Panc1 (cell line): ENCODE measurements at places on chromosomes 6 and 20.

DNA sequence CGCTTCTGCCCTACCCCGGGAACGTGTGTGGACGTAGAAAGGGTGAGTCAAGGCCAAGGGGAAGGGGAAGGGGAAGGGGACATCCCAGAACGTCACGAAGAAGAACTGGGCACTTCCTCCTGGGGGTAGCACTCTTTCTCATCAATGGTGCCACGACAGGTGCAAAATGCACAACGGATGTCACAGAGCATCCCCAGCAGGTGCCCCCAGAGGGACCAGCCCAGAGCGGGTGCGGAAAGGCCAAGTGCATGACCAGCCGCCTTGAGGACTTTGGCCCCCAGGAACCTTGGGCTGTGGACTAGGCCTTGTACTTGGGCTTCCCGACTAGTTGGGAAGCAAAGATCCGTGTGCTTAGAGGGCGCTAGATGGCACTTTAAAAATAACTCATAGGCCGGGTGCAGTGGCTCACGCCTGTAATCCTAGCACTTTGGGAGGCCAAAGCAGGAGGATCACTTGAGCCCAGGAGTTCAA lies 12.1 kb upstream of the SRC start:
- DNase-seq: no peak
- H3K27me3 ChIP-seq: no peaks in the 10 kb centered on the region
- peaks cover 7% of the 10 kb centered on the region for H3K4me1 ChIP-seq
- no peaks in the 10 kb centered on the region for H3K36me3 ChIP-seq
- no peak overlapping the region for H3K27ac ChIP-seq

DNA sequence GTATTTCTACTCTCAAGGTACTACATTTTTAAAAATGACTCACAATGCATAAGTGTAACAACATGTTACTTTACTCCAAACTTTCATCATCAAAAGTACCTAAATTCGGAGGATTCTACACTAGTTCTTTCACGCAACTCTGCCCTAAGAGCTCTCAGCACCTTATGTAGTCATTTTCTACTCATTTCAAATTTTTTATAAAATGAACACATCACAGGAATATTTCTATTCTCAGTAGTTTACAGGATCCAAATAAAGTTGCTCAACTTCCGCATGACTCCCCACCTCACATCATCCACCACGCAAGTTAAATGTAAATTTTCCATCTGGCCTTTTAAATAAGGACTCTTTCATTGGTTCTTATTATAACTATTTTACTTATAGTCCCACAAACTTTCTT lies 344.9 kb upstream of the MANEA start:
- H3K36me3 ChIP-seq: no peaks in the 10 kb centered on the region
- no peaks in the 10 kb centered on the region for H3K4me1 ChIP-seq
- no peak overlapping the region for H3K27ac ChIP-seq
- no peak for DNase-seq

GRCh38 chr6:146209942-146210341 lies 181.1 kb downstream of the GRM1 start:
- no peak for DNase-seq
- H3K27ac ChIP-seq: no peak overlapping the region
- no peaks in the 10 kb centered on the region for H3K36me3 ChIP-seq
- H3K27me3 ChIP-seq: no peaks in the 10 kb centered on the region
- H3K4me3 ChIP-seq: no peak overlapping the region
- no peaks in the 10 kb centered on the region for H3K4me1 ChIP-seq

DNA sequence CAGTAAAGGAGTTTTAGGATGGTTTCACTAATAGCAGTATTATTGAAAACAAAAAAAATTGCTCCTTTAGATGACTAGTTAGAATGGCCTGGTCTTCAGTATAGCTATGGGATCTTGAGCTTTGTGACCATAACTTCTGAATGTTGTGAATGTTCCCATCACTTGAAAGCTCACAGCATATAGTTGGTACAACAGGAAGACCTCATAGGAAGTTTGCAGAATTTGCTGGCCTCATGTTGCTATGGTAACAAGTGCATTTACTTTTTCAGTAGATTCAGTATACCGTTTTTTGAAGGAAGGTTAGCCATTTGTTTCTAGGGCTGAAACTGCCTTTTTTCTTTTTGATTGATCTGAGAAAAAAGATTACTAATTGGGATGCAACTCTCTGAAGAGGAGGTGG lies 8.3 kb downstream of the PHF3 start:
- peaks cover 18% of the 10 kb centered on the region for H3K4me1 ChIP-seq
- no peak overlapping the region for H3K4me3 ChIP-seq
- no peaks in the 10 kb centered on the region for H3K27me3 ChIP-seq
- no peaks in the 10 kb centered on the region for H3K36me3 ChIP-seq

GRCh38 chr6:37875561-37876309 lies 56.2 kb downstream of the ZFAND3 start:
- no peaks in the 10 kb centered on the region for H3K36me3 ChIP-seq
- no peak for DNase-seq
- no peaks in the 10 kb centered on the region for H3K27me3 ChIP-seq
- H3K27ac ChIP-seq: no peak overlapping the region
- H3K4me1 ChIP-seq: peaks cover 26% of the 10 kb centered on the region
